DMS153 (cell line): ENCODE measurements at places on chromosomes 6 and 20.

- no peak for DNase-seq
Observed at GRCh38 chr20:53734006-53734688, 140.5 kb upstream of the ZNF217 start.

DNA sequence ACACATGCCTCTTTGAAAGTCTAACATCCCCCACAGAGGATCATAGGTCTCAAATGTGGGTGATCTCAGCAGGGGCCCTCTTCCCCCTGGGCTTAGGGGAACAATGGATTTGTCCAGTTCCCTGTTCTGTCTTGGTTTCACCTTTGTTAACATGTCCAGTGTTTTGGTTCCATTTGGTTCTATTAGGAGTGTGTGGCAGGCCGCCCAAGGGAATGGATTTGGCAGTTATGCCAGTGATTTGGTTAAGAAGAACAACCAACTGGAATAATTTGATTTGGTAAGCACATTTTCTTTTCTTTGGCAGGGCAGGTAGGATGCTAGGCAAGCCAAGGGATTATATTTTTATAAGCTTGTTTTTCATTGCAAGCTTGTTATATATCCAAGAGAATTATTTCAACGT is 28.5 kb upstream of the ENPP1 start:
- no peak for DNase-seq

- DNase-seq: no peak
Observed at GRCh38 chr6:37699887-37700619, 2.4 kb upstream of the MDGA1 start.

DNA sequence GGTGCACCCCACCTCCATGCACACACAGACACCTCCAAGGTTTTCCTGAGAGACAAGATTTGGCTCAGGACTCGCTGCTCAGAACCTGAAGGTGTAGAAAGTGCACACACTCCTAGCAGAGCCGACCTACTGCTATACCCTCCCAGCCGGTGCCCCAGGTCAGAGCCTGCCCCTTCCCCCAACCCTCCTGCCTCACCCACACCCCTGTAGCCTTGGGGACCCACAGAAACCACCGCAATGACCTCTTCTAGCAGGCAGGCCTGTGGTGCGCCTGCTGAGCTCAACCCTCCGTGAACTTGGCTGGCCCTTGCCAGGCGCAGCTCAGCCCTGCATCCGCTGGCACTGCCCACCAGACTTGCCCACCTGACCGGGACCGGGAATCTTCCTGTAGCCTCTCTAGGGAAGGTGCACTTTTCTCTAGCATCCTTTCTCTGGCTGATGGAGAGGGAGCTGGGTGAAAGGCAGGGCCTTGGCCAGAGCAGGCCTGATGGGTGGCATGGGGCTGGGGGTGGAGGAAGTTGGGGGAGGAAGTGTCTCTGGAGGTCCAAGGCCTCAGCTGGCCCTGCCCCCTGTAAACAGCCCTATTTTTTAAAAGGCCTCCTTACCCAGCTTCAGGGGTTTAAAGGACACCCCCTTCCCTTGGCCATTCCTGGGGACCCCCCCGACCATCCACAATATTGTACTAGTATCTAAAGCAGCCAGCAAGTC is 36.9 kb upstream of the SLCO4A1 start:
- DNase-seq: no peak

GRCh38 chr20:54078296-54078984 is 8.0 kb upstream of the BCAS1 start:
- no peak for DNase-seq

DNA sequence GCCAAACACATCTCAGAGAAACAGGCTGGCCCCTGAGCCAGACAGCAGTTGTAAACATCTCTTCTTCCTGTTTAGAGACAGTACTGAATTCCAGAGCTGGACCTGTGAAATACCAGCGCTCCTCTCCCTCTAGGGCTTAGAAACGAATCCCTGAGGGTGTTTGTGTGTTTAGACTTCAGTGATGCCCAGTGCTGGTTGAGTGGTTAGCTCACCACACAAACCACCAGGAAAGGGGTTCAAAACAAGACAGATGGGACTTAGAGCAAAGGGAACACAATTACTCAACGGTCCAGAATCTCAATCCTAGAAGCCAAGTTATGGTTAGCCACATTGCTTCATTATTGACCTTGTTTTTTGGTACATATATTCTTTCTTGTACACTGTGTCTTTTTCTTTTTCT is 108.7 kb upstream of the TMEM170B start:
- DNase-seq: no peak
